ENCODE measurements at places on chromosomes 1 and 21.

DNA sequence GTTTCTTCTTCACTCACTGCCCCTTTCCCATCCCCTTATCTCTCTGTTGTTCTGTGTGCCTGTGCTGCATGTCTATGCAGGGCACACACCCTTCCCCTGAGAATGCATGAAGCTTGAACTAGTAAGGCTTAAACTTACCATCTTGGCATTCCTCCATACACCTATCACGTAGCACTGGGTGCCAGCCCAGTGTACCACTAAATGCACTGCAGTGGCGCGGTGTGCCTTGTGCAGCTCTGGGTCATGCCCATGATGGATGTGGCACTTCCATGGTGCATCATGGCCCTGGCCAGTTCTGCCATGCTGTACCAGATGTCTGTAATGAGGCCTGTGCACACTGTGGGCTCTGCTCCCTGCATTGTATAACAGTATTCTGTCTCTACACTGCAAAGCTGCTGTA is 10.7 kb downstream of the PTPRU start:
- DNase-seq: no peak

GRCh38 chr1:244144053-244144452 is 93.0 kb downstream of the ZBTB18 start:
- DNase-seq: no peak

DNA sequence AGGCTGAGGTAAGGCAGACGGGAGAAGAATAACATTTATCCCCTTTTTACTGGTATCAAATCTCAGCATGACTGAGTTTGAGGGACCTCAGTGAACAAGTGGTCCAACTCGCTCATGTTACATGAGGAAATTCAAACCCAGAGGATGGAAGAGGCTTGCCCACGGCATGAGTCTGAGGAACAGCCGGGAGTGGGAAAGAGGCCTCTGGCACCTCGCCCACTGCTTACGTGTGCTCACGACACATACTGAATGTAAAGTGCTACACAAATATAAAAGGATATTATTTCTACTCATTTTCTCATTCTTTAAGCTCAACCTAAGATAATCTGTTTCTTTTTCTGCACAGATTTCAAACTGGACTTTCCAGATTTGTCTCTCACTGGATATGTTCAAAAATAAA is 14.7 kb downstream of the BEND5 start:
- DNase-seq: no peak

DNA sequence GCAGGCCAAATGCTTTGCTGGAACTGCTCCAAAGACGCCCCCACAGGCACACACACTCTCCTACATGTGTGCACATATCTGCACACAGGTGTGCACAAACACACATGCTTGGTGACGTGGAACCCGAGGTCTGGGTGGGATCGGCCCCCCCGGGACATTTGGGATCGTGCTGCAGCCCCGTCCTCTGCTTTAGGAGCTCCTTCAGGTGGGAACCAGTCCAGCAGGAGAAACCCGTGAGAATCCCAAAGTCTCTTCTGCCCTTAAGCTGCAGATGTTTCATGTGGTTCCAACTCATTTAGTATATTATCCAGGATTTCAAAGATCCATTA is 38.6 kb downstream of the UBE2G2 start:
- no peak for DNase-seq

- no peak for DNase-seq
Observed at GRCh38 chr21:39196310-39196709, 13.1 kb upstream of the PSMG1 start.
